Hematopoietic multipotent progenitor cell treated with erythropoietin and hydrocortisone succinate and interleukin-3 and kit ligand, for 15 days (in vitro differentiated cells): ENCODE measurements at places on chromosomes 7 and 10.

- DNase-seq: no peak
These were observed 53.4 kb downstream of the TMEM209 start for GRCh38 chr7:130151591-130152492.

GRCh38 chr10:74930965-74931364 lies 104.6 kb downstream of the KAT6B start:
- DNase-seq: no peak

GRCh38 chr7:159028508-159029401 lies 115.9 kb downstream of the VIPR2 start:
- no peak for DNase-seq

DNA sequence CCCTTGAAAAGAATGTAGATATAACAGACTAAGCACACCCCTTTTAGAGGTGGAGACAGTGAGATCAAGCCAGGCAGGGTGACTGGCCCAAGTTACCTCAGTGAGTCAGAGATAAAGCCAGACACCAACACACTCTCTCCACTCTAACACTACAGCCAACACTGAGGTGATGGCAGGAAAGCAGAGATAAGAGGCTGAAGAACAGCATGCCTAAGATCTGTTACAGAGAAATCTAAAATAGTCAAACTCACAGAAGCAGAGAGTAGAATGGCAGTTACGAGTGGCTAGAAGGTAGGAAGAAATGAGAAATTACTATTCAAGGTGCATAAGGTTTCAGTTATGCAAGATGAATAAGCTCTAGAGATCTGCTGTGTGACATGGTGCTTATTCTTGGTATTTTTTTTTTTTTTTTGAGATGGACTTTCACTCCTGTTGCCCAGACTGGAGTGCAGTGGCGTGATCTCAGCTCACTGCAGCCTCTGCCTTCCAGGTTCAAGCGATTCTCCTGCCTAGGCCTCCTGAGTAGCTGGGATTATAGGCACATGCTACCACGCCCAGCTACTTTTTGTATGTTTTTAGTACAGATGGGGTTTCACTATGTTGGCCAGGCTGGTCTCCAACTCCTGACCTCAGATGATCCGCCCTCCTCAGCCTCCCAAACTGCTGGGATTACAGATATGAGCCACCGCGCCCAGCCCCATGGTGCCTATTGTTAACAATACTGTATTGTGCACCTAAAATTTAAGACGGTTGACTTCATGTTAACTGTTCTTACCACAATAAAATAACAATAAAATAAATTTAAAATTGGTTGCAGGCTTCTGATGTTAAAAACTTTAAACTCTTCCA lies 28.7 kb downstream of the ICA1 start:
- DNase-seq: peak; percentile 83

DNA sequence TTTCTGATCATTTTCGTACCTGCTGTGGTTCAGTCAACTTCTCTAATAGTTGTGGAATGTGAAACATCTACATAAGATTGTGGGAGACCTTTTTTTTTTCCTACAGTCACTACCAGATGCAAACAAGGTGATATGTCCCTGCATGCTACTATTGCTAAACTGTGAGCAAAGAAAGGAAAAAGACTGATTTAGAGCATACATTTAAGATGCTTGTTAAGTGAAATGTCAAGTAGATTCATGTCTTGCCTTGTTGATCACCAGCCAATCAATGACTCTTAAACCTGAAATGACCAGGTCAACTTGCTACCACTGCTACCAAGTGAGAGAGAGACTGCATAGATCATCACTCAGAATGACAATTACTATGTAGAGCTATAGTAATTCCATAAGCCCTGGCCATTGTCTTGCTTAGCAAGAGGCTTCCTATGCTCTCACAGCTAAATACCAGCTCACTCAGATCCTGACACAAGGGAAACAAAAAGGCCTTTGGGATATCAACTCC lies 84.3 kb upstream of the SKAP2 start:
- DNase-seq: no peak

DNA sequence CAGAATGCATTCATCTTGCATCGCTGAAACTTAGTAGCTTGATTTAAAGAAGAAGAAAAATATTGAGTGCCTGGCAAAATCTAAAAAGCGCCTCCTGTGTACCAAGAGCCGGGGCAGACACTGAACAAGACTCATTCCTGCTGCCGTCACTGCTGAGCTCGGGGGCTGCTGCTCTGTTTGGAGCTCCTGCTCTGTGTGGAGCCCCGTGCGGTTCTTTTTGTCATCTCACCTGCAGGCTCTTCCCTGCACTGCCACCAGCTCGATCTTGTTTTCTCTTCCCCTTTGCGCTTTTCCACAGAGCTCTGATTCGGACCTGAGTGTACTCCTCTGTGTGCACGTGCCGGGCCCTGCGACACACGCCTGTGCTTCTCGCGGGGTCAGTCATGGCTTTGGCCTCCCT lies 462.1 kb upstream of the DPP6 start:
- DNase-seq: no peak

DNA sequence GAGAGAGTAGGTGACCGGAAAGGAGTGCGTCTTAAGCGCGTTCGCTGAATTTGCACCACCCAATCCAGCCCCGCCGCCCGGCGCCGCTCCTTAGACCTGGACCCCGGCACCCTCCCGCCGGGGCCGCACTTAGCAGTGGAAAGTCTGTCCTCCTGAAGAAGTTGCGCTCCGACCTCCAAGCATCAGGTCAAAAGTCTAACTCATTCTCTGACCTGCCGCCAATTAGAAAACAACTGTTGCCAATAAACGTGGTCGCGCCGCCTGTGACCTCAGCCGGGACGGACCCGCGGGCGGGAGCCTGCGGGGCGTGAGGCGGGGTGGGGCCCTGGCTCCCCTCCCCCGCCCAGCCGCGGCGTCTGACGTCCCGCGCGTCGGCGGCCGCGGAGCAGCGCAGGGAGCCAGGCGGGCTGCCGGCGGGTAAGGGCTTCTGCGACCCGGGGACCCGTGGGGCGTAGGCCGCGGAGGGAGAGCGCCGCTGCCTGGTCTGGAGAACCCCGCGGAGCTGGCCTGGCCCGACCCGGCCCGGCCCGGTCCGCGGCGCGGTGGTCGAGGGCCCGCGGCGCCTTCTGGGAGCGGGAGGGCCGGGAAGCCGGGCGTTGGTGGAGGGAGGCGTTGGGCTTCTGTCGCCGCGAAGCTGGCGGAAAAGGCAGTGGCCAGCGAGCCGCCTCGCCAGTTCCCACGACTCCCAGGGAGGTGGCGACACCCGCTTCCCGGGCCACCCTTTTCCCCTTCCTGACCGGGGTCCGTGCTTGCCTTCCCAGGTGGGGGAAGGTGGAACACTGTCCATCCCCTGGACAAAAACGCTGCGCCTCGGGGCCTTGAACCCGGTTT lies at the start of gene BCAP29:
Gene BCAP29, plus strand, starts transcription at position 362 of the 831 bp plus-strand sequence. CDS start 527 bp downstream, outside the sequence.
- peak; percentile 80 for DNase-seq

DNA sequence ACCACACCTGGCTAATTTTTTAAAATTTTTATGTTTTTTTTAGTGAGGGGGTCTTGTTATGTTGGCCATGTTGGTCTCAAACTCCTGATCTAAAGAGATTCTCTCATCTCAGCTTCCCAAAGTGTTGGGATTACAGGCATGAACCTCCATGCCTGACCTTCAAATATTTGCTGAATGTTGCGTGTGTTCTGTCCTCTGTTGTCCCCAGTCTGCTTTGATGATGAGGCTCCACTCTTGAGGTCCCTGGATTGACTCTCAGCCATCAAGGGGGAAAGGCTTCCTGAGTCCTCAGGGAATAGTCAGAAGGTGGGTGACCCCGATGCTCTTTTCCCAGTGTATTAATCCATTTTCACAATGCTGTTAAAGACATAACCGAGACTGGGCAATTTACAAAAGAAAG lies 26.0 kb downstream of the LYZL2 start:
- no peak for DNase-seq

DNA sequence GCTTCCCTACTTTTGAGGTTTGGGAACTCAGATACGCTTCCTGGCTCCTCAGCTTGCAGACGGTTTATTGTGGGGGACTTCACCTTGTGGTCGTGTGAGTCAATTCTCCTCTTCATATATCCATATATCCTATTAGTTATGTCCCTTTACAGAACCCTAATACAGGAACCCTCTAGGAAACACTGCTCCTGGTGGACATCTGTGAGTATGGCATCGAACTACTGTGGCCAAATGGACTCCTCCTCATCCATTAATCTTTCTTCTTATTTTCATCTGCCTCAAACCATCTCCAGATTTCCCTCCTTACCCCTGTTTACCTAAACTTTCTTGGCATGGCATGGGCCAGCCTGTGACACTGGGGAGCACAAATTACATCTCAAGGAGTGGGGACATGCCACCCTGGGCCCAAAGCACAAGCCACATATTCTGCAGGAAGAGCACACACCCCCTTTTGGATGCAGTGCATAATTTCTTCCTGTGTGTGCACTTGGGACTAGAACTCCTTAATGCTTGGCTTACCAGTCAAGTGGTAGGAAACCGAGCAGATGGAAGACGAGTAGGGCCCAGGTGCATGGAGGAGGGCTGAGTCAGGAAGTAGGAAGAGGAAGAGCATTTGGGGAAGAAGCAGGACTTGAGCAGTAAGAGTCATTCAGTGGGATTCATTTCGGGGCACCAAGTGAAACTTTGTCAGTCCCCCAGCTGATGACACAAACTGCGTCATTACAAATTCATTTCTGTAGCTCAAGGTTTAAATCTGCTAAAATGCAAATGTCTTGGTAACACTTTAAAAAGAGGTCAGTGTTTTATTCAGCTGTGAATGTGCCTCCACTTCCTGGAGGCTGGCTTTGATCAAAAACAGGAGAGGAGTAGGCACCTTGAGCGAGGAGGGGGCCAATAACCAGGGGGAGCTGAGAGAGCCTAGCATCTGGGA lies 80.8 kb upstream of the PLXNA4 start:
- no peak for DNase-seq

DNA sequence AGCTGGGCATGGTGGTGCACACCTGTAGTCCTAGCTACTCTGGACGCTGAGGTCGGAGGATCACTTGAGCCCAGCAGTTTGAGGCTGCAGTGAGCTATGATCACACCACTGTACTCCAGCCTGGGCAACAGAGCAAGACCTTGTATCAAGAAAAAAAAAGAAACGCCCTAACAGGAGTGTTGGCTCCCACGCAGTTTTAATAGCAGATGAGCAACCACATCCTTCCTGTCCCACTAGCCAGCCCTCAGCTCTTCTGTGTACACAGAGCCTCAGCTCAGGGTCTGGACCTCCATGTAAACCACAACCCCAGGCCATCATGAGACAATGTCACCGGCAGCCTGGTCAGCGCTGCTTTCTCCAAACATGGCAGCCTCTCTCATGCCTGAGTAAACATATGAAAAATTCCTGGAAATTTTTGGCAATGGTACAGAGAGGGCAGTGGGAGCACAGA lies 108.2 kb downstream of the PIP4K2A start:
- no peak for DNase-seq

DNA sequence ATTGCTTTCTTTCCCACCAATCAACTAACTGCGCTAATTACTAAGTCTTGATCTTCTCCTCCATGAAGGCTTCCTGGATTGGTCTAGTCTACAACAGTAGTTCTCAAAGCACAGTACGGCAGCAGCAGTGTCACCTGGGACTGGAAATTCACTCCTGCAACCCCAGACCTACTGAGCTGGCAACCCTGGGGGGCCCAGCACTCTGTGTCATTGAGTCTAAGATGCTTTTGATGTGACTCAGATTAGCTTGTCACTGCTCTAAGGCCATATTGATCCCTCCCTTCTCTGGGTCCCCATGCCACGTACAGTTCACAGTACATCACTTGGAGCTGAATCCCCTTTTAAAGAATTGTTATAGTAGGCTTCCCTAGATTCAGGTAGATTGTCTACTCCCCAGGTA lies 65.7 kb upstream of the KMT2C start:
- no peak for DNase-seq

DNA sequence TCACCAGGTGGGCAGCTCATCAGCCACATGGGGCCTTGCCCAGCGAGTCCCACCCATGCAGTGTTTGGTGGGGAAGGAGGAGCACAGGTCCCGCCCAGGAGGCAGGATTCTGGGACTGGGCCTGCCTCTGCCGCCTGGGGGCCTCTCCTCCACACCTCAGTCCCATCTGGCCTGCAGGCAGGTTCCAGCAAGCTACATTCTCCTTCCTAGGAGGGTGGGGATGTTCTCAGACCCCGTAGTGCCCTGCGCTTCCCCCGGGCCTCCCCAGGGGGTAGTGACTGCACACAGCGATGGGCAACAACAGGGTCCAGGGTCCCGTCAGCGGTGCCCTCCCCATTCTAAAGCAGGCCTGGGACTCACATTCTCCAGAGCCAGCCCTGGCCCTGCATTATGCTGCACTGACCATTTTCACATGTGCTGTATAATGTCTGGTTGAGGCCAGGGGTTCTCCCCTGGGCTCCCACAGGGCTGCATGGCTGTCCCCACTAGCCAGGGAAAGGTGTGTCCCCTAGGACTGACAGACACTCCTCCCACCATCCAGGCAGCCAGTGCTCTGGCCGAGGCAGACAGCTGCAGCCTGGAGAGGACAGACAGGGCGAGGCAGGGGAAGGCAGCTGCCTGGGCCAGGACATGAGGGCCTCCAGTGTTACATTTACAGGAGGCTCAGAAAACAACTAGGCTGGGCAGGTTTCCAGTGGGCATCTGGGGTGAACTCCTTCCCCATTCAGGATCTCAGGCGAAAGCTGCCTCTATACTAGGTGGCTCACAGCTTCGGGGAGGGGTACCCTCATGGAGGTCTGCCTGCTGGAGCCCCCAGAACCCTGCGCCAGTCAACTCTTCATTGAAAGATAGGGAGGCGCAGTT lies 9.3 kb downstream of the RASGEF1A start:
- no peak for DNase-seq

DNA sequence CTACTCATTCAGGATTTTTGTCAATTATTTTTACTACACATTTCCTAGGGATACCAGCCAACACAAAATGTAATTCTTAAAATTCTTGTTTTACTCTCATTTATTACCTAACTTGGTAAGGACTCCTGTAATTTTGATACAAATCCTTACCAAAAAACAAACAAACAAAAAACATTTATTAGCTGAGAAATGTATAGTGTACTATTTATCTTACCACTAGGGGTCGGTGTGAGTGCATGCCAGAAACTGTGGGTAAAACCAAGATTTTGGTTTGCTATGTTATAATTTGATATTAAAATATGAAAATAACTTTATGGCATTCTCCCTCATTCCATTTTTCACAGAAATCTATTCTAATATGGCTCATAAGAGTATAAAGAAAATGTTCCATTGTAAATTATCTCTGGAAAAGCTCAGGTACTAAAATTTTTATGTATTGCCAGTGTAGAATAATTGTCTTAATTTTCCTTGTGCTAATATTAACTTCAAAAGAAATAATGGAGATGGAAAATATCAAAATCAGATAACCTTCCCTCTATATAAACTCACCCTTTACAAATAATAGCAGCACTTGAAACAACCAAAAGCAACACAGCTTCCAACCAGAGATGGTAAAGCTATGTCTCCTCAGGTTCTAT lies 290.8 kb upstream of the PCDH15 start:
- no peak for DNase-seq

- no peak for DNase-seq
These were observed 38.1 kb downstream of the MKI67 start for GRCh38 chr10:128087884-128088709.

DNA sequence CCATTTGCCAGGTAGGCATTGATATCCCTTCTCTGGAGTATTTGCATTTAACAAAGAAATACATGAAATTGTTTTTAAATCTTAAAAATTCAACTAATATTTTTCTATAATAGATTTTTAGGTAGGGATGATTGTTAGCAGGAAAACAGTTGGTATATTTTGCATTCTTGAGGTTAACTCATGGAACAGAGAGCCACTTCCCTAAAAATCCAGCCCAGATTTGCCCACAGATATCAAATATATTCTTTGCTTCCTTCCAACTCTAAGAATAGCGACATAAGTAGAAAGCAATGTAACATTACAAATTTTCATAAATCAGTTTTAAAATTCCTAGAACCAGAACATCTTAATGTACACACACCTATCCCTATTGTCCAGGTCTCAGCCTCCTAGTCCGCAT lies 45.0 kb upstream of the ANLN start:
- DNase-seq: no peak

- DNase-seq: no peak
These were observed 108.1 kb downstream of the GPR26 start for GRCh38 chr10:123774132-123774742.
